Upper lobe of right lung (tissue), 1 donor: ENCODE measurements at places on chromosomes 12 and 14. TPM values are rescaled to one million over a fixed set of nuclear protein-coding genes. Genes with fewer than 3 reads are reported as not detected.

Gene NFATC4
- 42.5 TPM for total RNA-seq

Gene IFNG-AS1
- total RNA-seq = not detected

Gene TAS2R7
- not detected for total RNA-seq

Gene KLRC4
- 1.9 TPM for total RNA-seq

Gene MYRFL
- total RNA-seq = not detected

Gene FOXN4
- not detected for total RNA-seq

Gene CKAP4
- 40.3 TPM for total RNA-seq

Gene MYL6B
- total RNA-seq = 19.5 TPM

Gene LRRIQ1
- 0.67 TPM for total RNA-seq

Gene CD63
- total RNA-seq = 1,158 TPM

Gene SYNE2
- total RNA-seq = 121 TPM

Gene NKX2-8
- 0.43 TPM for total RNA-seq

Gene CHFR
- total RNA-seq = 50.2 TPM

Gene RBM23
- 83.5 TPM for total RNA-seq

Gene ERBB3
- 60.7 TPM for total RNA-seq
